ENCODE measurements at places on chromosomes 1 and 21.

DNA sequence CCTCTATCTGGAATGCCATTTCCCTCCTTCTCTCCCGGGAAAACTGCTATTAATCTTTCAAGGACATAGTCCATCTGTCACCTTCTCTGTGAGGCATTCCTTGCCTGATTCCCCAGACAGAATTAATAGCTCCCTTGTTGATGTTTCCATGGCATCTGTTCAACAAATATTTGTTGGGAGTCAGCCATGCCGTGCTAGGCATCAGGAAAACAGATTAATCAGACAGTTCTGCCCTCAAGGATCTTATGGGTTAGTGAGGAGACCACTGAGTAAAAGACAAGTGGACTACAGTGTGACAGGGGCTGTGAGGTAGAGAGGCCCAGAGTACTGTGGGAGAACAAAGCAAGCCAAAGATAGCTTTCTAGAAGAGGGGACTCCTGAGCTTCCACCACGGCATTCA is 11.4 kb upstream of the MAGOH start:
- no peak for DNase-seq

- DNase-seq: no peak
Observed at GRCh38 chr1:186659890-186660341, 20.3 kb downstream of the PTGS2 start.

DNA sequence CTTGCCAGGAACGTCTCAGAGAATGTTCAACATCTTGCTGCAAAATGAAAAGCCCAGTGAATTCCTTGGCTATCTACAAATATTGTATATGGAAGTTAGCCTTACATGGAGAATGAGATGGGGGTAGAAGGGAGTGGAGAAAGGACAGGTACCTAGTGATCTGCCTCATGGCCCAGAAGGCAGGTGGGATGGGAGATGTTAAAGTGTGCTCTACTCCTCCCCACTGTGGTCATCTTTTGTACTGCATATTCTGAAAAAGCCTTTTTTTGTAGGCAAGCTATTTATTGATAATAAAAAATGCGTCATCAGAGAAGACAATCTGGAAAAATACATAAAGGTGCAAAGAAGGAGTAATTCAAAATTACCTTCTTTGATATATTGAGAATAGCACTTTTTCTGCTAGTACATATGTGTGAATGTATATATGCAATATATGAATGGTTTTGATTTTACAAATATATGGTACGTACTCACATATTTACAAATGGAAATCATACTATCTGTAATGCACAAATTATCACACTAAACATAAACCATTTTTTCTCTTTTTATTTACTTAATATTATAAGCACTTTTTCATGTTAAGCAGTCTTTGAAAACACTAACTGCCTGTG is 19.1 kb upstream of the SLC5A9 start:
- peak; percentile 22 for DNase-seq

DNA sequence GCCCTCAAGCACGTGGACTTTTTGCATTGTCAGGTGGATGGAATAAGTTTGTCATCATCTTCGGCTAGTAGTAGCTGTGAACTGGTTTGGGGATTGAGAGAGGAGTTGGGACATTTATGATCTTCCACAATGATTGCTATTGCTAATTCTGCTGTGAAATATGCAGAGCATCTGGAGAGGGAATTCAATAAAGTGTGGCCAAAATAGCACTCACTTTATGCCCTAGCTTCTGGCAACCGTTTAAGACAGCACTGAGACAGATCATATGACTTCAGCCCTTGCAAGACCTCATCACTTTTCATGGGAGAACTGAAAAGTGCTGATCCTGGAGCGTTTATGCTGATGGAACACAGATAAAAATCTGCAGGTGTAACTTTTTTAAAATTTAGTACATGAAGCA is 360.8 kb downstream of the GPATCH2 start:
- DNase-seq: no peak

GRCh38 chr1:190975827-190976226 is 498.2 kb upstream of the BRINP3 start:
- no peak for DNase-seq

DNA sequence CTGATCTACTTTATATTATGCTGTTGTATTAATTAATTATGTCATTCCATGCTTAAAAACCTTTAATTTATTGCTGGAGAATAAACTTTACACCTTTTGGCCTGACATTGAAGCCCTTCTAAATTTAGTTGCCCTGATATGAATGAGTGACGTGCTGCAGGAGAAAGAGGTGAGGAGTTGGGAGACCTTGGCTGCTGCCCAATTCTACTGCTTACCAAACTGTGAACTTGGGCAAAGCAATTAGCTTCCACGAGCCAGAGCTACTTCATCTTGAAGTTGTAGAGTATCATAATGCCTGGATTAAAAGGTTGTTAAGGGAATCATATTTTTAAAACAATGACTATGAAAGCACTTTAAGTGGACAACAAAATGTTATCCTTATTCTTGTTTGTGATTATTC is 126.8 kb upstream of the DEPDC1 start:
- DNase-seq: no peak

- no peak for DNase-seq
Observed at GRCh38 chr1:56574794-56575193, 4.6 kb downstream of the PLPP3 start.

DNA sequence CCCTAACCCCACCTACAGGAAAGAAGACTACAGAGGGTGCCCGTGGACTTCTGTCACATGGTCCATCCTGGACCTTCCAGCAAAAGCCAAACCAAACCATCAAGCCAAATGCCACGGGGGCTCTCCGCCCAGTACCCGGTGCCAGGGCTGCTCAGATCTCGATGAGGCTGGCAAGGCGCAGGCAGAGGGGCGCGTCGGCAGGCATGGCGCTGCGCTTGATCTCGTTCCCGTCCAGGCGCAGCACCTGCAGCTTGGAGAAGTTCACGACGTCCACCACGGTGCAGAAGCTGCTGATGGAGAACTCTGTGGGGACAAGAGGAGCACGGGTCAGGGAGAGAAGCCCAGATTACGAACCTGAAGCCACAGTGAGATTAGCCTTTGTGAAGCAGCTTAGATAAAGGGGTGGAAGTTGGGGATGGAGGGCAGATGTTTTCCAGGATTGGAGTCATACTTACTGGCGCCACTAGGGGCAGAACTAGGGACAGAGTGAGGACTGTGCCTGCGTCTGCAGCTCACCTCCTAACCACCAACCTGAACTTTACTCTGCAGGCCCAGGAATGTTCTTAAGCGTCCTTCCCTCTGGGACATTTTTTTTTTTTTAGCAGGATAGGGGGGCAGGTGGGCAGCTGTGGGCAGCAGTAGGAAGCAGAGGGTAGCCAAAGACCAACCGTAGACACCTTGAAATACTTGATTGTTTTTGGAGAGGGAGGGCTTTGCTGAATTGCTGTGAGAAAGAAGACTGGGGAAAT is 8.6 kb downstream of the FMOD start:
- peak; percentile 38 for DNase-seq

- DNase-seq: no peak
Observed at GRCh38 chr1:32969566-32969965, 5.0 kb upstream of the RNF19B start.

GRCh38 chr1:11929849-11930248 is 3.6 kb upstream of the KIAA2013 start:
- peak; percentile 71 for DNase-seq

DNA sequence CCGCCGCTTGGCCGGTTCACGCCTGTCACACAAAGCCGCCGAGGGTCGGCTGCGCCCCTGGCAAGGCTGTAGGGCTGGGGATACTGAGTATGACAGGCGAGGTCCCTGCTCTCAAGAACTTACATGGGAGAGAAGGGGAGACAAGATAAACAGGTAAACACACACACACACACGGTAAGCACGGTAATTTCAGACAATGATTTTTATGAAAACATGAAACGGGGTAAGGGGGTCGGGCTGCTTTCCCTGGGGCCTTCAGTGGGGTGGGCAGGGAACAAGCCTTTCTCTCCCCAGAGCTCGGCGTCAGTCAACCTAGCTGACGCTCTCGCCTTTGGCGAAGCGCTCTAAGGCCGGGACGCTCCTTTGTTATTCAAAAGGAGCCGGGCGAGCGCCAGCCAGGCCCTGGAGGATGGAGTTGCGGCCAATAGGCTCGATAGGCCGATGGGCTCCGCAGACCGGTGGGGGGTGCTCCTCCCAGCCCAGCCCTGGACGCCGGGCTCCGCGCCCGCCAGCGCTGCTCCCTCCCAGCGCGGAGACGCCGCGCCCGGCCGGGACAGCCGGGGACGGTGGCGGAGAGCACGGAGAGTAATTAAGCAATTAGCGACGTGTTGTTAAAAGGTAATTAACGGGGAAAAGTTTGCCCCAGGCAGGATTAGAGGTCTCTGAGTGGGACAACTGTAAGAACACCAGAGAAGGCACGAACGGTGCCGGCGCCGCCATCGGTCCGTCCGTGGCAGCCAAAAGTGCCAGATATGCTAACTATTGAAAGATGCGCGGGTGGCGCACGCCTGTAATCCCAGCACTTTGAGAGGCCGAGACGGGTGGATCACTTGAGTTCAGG is 950 bp upstream of the INKA2 start:
- DNase-seq: peak; percentile 52

- DNase-seq: no peak
Observed at GRCh38 chr1:35706846-35707600, 11.7 kb downstream of the C1orf216 start.

DNA sequence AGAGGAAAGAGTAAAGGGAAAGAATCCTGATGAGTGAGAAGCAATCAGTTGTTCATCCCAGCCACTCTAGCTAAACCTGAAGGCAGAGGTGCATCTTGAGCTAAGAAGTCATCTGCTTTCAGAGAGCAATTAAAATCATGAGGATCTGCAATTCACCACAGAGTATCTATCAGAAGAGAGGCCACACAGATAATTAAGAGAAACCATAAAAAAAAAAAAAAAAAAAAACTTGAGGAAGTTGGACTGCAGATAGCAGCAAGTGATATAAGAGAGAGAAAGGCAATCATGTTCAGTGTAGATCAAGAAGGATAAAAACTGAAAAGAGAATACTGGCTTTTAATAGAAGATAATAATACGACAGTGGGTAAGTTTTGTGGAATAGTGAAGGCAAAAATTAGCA is 17.7 kb downstream of the FOXJ3 start:
- no peak for DNase-seq

DNA sequence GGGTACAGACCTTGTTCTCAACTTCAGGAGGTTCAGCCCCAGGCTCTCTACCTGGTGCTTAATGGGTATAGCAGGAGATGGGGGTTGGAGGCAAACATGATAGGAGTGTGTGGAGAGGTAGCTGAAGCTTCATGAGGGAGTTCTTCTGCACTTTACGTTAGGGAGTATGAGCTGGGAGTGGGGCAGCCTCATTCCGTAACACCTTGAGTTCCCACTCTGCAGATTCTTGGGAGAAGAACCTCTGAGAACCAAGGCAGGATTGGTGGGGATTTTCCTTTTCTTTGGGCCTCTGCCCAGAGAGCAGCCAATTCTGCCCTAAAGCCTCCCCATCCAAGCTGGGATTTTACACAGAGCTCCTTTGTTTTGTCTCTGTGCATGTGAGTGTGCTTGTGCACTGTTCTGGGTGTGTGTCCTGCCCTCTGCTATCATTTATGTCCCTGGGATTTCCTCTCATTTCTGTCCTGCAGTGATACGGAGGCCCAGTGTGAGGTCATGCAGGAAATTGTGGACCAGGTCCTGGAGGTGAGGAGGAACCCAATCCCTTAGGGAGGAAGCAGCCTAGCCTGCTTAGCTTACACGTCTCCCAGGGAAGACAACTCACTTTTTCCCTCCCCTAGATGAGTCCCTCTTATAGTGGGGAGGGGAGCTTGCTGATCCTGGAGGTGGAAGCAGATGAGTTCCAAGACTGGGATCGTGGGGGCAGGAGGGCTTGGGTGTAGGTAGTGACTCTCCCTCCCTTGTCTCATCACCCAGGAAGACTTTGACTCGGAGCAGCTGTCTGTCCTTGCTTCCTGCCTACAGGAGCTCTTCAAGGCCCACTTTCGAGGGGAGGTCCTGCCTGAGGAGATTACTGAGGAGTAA is 11.6 kb upstream of the SLC27A3 start:
- no peak for DNase-seq

DNA sequence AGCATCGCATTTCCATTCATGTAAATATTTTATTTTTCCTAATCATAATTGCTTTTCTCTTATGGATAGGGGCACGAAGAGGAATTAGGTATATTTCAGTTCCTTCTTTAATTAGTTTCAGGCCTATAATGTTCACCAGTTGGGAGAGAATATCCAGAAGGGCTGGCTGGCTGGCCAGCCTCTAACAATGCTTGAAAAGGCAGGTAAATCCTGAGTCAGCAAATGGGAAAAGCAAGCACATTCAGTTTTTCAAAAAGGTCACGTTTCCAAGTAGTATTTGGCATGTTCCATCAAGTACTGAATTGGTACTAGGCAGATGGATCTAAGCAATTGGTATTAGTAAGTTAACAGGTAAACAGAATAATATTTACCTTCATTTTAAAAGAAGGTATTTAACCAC is 8.0 kb downstream of the RAB29 start:
- DNase-seq: no peak

GRCh38 chr21:40547906-40548513 is 298.9 kb downstream of the DSCAM start:
- DNase-seq: no peak

DNA sequence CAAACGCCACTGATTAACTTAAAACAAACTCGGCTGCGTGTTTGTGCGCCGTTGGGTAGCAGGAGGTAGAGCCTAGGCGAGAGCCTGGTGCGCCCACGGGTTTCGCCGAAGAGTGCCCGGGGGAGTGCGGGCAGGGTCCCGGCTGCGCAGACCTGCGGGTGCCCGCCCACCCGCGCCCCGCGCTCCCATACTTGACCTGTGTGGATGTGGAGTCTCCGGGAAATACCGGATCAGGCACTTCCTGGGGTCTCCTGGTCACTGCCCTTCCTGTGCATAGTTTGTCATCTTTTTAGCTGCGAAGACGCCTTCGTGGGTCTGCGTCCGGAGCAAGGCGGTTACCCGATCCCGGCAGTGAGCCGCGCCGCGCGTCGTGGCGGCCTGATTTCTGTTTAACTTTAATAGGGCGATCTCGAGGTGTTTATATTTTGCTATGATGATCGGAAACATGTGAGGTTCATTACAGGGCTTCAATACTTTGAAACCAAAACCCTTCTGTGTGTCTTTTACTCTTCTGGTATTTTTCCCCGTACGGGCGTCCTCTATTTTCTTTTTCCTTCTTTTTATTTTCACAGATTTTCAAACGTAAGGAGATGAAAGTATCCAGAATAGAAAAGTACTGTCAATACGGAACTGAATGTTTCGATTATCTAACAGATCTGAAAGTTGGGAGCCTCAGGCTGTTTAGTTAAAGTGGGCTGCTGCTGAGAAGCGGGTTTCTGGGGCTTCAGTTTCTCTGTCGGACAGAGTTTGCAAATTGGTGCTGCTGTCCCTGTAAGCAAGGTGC is 15.2 kb downstream of the NR5A2 start:
- DNase-seq: no peak

- no peak for DNase-seq
Observed at GRCh38 chr1:199727682-199728081, 299.8 kb upstream of the NR5A2 start.

GRCh38 chr1:100414693-100415497 is 62.6 kb downstream of the CDC14A start:
- no peak for DNase-seq

DNA sequence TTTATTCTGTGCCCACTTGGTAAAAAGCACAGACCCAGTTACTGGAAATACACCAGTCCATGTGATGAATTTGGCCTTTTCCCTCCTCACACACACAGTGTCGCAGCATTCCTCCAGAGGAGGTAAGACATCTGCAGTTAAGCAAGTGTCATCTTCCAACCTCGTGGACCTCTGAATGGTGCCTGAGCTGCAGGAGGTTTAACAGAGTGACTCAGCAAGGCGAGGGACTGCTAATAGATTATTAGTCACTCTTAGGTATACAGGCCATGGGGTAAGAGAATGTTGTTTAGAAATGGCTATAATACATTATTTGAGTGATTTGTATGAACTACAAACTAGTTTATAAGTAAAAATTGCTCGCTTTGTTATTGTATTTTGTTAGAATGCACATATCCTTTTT is 8.6 kb upstream of the LRRC8B start:
- peak; percentile 75 for DNase-seq
